ENCODE measurements at places on chromosomes 13 and 19.

- no peak for DNase-seq
These were observed 442 bp downstream of the REXO1 start for GRCh38 chr19:1847684-1848398.

- DNase-seq, result no peak
These were observed 5.2 kb downstream of the HSH2D start for GRCh38 chr19:16148443-16149229.

- DNase-seq, result no peak
These were observed 2.7 kb downstream of the PHLDB3 start for GRCh38 chr19:43501661-43502418.

GRCh38 chr19:48455171-48455907 is at the start of gene KCNJ14:
TSS of gene KCNJ14 (plus strand) at chr19:48455574. CDS start at chr19:48461725, 6,151 bp downstream.
- DNase-seq, result no peak

DNA sequence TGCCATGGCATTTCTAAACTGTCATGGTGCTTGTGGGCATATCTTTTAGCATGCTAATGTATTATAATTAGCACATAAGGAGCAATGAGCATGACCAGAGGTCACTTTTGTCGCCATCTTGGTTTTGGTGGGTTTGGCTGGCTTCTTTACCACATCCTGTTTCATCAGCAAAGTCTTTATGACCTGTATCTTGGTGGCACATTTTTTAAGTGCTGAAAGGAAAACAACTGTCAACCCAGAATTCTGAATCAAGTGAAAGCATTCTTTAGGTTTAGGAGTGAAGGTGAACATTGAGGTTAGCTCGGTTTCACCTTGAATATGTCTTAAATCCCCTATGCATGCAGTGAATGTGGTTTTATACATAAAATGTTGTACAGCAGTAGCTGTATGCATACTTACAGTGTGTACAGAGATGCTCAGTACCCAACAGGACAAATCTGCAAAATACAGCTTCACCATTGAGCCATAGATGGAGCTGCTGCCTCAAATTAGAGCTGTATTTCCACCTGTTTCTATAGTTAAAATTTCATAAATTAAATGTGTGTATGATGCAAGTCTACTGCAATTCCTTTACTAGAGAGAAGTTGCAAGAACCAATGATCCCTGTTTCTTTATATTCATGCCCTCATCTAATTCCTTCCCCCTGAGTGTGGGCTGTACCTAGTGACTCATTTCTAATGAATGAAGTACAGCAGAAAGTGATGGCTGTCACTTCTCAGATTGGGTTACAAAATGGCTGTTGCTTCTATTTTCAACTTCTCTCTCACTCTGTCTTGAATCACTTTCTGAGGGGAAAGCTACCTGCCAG is 25.2 kb upstream of the IGSF23 start:
- peak; percentile 93 for DNase-seq

DNA sequence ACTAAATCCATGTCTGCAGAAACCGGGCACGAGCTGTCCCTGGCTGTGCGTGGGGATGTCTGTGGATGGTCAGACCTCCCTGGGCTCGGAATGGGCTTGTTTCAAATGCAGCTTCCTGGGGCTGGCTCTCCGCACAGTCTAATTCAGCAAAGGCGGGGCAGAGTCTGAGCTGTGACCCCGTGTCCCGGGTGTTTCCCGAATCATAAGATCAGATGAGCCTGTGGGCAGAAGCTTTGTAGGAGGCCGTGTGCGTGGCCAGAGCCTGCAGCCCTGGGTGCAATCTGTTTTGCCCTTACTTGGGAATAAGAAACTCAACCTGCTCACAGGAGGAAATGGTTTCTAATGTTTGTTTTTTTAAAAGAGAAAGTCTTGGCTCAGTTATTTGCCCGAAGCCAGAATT is 13.9 kb upstream of the GNA11 start:
- no peak for DNase-seq

DNA sequence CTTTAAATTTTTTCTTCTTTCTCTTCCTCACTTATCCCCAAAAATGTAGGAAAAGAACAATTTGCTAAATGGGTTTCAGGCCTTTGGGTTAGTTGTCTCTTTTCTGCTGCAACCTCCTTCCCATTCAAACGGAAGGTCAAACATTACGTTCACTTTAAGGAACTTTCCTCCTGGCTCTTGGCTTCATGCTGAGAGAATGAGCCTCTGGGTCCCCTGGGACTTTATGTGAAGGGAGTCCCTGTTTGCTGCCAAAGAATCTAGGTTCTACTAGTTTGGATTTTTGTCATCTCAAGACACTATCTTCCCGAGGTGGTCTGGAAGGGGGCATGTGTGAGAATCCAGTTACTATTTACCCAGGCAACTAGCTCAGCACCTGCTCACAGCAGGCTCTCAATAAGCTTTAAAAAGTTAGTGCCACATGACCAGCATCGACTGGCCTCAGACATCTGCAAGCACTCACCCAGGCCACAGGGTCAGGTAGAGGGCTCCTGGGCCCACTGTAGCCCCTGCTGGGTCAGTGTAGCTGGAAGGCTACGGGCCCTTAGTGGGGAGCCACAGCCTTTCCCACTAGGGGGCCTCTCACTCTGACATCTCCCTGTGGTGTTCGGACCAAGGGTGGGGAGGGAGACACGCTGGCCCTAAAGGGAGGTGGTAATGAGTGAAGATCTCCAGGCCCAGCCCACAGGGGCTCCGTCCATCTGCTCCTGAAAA is 40.5 kb downstream of the FAM124A start:
- no peak for DNase-seq

GRCh38 chr13:110371550-110372465 is 64.7 kb downstream of the COL4A2 start:
- no peak for DNase-seq

- DNase-seq, result peak; percentile 80
These were observed 68.2 kb downstream of the LMO7 start for GRCh38 chr13:75704194-75704926.

DNA sequence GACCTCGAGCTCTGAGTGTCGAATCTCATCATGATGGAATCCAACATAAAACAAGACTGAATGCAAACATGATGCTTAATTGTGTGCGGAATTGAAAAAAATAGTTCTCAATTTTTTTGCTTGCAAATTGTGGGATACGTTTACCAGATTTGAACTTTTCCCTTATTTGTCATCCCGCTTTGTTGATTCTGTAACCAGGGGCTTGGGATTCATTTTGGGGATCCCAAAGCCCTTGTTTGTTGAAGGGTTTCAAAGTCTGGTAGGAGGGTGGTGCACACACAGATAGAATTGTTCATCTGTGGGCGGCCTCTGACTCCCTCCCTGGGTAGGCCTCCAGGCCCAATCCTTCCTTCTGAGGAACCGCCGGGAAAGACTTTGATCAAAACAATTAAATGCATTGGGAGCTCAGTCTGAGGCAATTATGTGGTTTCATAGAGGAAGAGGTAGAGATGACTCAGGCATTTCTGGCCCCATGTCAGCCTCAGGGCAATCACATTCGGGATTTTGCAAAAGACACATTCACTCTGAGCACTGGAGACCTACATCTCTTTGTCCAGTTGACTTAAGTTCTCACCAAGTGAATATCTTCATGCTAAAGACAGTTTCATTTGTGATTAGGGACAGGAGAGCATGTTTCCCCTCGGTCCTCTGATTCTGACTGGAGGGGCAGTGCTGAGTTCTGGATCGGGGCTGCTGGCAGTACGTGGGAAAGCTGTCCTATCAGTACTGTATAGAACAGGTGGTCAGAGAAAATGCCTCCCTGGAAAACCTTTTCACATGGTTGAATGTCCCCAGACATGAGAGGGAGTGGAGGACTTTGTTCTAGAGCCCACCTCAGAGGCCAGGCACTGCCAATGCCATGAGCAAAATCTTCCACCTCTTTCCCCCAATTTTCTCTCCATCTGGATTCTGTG is 27.8 kb upstream of the IGFL4 start:
- peak; percentile 96 for DNase-seq

DNA sequence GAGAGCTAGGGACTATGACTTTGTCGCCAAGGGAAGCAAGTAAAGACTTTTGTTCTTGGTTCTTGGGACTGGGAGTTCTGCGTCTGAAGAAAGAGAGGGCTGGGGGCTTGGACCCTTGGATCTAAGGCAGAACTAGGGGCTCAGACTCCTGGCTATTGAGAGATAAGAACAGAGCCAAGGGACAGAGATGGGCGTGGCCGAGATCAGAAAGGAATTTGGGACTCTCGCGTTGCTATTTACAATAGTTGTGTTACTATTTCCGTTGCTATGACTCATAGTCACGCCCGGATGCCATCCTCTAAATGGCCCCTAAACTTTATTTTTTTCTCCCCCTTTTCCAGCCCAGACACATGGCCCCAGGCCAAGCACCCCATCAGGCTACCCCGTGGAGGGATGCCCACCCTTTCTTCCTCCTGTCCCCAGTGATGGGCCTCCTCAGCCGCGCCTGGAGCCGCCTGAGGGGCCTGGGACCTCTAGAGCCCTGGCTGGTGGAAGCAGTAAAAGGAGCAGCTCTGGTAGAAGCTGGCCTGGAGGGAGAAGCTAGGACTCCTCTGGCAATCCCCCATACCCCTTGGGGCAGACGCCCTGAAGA is 759 bp downstream of the PPP1R15A start:
- DNase-seq, result peak; percentile 91

- DNase-seq, result peak; percentile 84
These were observed 5.1 kb downstream of the NOTCH3 start for GRCh38 chr19:15195371-15196334.

Measured in bronchial epithelial cell (primary cell).